ENCODE measurements at places on chromosomes 6 and 20.

DNA sequence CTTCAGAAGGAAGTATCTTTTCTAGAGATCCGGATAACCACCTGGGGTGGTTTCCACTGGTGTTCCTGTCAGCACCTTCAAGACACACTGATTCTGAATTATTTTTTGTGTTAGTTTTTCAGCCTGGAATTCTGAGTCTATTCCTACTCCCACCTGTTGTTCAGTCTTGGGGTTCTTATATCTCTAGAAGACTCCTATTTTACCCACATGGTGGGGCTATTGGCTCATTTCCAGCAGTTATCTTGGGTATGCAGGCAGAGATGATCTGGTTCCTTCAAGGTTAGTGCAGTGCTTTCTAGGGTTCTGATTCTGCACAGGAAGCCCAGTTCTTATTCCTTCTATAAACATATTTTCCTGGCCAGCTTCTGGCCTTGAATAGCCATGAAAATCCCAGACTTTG, 175.6 kb upstream of the PDE7B start:
- DNase-seq = peak; percentile 23

DNA sequence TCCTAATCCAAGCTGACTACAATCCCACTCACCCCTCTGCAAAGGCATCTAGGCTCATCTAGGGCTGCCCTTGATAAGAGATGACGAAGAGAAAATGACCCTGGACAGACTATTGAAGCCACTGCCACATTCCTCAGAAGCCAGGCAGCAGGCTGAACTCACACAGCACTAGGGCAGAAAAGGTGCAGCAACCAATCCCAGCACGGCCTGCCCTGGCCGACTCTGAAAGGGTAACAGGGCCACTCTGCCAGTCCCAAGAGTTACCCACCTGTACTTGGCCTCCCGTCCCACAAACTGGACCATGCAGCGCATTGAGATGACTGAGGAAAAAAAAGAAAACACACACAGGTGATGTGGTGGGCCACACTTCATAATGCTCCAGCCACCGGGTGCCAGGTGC, 9.1 kb downstream of the MTCH1 start:
- DNase-seq = no peak

GRCh38 chr20:63641792-63642523, 11.3 kb downstream of the STMN3 start:
- peak; percentile 79 for DNase-seq

DNA sequence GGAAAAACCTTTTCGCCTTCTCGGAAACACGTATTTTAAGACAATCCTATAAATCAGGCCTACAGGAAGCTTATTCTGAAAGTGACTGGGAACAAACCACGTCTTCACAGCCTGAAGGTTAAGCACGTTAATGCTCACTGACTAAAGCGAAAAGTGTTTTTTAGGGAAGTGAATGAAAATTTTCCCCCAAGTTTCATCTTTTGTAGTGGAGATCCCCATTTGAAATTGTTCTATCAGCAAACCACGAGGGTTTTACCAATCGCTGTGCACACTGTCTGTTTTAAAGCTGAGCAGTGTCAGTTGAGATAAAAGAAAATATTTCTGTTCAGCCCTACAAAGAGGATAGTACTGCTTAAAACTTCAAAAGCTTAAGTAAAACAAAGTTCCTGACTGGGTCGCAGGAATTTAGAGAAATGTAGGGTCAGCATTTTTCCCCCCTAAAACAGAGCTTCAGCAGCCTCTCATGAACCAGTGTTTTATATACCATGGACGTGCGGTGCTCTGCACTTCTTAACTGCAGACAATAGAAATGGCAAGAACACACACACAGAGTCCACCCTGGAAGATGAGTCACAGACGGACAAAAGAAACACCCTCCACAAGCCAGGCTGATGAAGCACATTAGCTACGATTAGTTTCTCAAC, 34.9 kb downstream of the SLC22A23 start:
- DNase-seq = no peak

GRCh38 chr6:31353384-31353945, 3.5 kb downstream of the HLA-B start:
- no peak for DNase-seq

Data from HCT116 (cell line).